ENCODE measurements at places on chromosomes 3 and 15.

DNA sequence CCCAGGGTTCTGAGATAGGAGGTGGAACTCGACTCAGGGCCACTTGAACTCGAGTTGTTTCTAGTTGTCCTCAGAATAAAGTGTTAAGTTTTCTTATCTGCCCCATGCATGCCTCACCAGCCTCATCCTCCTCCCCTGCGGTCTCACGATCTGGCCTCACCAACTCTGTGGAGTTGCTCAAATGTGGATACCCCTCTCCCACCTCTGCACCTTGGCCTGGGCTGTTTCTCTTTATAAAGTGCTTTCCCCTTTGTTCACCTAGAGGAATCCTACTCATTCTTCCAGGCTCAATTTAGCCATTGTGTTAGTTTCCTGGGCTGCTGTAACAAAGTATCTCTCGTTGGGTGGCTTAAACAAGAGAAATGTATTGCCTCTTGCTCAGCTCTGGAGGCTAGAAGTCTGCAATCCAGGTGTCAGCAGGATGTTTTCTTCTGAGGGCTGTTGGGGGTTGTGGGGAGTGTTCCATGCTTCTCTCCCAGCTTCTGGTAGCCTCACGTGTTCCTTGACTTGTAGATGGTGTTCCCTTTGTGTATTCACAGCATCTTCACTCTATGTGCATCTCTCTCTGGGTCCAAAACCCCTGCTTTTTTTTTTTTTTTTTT lies 100.7 kb downstream of the MEX3B start:
- no peak for DNase-seq

DNA sequence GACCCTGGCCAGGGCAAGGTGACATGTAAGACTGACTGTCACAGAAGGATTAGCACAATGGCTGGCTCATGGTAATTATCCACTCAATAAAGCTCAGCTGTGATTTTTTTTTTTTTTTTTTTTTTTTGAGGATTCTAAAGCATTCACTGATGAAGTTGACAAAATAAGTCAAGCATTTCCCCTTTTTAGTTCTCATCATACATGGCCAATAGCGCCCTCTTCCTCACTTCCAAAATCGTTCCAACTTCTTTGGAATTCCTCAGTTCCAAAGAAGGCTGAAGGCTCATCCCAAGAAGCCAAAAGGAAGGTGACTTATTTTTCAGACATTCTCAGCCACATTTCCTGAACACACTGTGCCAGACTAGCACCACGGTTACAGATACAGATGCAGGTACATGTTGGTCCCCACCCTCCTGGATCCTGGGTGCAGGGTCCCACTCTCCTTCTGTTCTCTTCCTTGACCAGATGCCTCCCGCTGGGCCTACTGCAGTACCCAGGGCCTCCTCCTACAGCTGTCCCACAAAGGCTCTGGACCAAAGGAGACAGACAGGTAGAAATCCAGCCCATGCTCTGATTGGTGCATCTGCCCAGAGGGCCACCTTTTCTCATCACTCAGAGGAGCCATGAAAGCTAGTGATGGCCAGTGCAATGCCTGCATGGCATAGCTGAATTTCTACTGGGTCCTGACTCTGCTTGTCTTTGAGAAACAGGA lies 202.6 kb downstream of the UACA start:
- no peak for DNase-seq

GRCh38 chr3:38376098-38376816 lies 29.7 kb downstream of the XYLB start:
- DNase-seq: no peak

GRCh38 chr3:46209746-46210470 lies 1.8 kb upstream of the CCR1 start:
- DNase-seq: no peak

DNA sequence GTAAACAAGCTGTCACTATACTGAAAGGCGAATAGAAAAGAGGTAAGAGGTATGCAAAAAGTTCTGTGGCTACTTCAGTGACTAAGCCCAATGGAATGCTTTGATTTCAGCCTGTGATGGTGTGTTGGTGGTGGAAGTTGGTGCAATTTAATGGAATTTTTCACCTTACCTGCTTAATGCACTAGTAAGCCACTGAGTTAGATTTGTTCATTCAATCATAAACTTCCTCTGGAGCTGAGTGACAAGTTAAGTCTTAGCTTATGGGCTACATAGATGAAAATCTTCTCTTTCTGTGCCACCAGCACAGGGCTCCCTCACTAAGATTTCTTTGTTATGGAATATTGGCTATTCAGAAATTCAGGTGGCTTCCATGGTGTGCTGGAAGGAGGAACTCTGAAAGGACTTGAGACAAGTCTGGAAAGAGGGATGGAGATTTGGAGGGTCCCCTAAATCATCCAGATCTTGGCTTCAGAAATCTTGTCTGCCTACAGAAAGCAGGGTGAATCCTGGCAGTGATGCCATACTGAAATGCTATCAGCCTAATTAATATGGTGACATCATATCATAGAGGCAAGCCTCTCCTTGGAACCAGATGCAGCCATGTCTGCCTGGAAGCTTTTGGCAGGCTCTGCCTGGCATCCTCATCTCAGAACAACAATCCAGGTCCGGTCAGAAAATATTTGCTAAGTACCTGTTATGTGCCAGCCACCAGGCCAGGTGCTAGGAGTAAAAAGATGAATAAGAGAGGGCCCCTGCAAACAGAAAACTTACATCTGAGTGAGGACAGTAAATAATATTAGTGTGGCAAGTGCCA lies 8.1 kb upstream of the GAP43 start:
- DNase-seq: no peak

- DNase-seq: no peak
Measured at GRCh38 chr15:63600001-63600615, 2.9 kb downstream of the FBXL22 start.

GRCh38 chr3:194856296-194856695 lies 170.6 kb downstream of the FAM43A start:
- no peak for DNase-seq

- DNase-seq: no peak
Measured at GRCh38 chr3:118842147-118842863, 192.3 kb downstream of the IGSF11 start.

- peak; percentile 52 for DNase-seq
Measured at GRCh38 chr15:29070471-29071231, 184.9 kb downstream of the APBA2 start.

DNA sequence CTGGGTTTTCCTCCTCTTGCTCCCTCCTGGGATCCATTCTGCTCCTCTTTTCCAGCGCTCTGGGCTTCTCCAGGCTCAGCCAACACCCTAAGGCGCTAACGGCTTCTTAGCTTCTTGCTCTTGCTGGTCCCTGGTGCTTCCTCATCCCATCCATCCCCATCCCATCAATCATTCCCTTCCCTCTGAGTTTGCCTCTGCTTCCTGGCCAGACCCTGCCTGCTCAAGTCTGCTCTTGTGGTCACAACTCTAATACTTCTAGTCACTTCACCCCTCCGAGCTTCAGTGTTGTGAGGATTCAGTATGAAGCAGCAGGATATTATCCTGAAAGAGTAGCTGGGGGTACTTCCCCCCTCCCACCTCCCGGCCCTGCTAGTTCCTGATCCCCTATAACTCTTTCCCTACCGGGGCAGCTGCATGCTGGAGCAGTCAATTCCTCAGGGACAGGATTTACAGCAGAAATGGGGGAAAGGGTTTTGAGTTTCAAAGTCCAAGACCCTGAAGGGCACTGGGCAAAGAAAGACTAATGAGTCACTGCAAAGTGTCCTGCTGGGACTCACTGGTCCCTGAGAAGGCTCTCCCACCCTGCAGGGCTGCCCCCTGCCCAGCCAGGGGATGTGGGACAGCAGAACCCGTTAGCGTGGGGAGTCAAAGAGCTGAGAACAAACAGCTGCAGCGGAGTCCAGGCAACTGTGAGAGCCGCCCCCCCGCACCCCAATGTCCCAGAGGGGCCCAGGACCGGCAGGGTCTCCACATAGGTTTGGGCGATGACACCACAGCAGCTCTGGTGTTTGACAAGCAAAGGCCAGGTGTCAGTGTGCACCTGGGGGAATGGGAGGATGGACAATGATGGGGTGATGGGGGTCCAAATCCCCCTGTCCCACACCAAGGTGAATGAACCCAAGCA lies 2.3 kb upstream of the SYNM start:
- DNase-seq: no peak

DNA sequence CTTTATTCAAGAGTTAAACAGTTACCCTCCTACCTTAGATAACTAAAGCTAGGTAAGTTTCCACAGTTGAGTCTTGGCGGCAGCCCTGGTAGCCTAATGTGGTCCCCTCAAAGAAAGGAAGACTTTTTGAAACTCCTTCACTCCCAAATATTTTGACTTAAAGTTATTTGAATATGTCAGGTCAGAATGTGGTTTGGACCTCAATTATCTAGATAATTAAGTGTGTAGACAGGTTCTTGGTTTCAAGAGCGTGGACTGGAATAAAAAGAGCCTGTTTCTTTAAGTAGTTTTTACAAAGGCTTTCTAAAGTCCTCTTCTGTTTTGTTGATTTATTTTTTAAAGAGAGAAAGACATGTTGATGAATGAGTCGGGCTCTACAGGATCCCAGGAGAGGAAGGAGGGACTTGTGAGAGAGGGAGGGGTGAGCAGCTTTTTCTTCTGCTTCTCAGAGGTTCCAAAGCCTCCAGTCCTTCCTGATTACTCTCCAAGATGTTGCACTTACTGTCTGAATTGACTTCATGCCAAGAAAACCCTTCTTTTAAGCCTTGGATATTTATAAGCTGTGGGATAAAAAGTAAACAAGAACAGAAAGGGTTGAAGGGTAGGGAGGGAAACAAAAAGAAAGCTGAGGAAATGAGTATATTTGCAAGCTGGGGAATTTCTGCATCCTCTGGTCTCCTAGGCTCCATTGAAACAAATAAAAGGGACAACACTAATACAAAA lies 457.4 kb downstream of the IGSF11 start:
- no peak for DNase-seq

- no peak for DNase-seq
Measured at GRCh38 chr3:75237477-75237876, 426.7 kb upstream of the FRG2C start.

GRCh38 chr3:121736112-121736511 lies 13.4 kb downstream of the GOLGB1 start:
- no peak for DNase-seq

GRCh38 chr15:100878648-100879047 lies 983 bp upstream of the ALDH1A3 start:
- no peak for DNase-seq

DNA sequence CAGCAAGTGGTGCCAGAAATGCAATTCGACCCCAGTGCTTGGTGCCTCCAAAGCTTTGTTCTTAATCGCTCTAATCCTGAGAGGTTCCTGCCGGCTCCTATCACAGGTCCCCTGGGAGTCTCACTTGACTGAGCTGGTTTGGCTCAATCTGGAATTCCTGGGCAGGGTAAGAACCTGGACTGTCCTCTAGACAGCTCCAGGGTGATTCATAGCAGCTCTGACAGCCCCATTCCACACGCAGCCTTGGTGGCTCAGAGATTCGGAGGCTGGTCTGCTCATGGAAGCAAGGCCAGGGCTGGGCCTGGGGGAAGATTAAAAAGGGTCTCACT lies 37.9 kb downstream of the MYO5C start:
- DNase-seq: no peak

- DNase-seq: no peak
Measured at GRCh38 chr3:31573036-31573779, 40.5 kb downstream of the STT3B start.

- no peak for DNase-seq
Measured at GRCh38 chr3:181210275-181210674, 220.7 kb upstream of the DNAJC19 start.

GRCh38 chr3:136330900-136331299 lies 80.8 kb downstream of the PCCB start:
- no peak for DNase-seq

- no peak for DNase-seq
Measured at GRCh38 chr3:178170698-178171535, 365.3 kb upstream of the KCNMB2 start.

GRCh38 chr3:143064777-143065176 lies 54.8 kb upstream of the CHST2 start:
- DNase-seq: no peak

DNA sequence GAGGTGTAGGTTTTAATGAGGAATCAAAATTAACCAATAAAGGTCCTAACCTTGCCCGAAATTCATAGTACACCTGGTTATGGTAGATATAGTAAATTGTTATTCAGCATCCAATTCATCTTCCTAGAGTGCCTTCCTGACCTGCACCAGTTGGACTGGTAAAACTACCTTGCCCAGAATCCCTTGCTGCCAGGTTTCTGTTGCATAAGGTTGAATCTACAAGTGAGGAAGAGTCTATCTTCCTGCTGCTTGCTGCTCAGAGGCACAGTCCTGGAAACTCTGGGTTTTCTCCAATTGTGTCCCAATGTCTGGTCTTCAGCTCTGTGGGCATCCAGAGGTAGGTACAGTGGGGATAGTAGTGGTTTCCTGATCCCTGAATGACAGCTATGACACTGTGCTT lies 17.3 kb downstream of the CCDC54 start:
- no peak for DNase-seq

DNA sequence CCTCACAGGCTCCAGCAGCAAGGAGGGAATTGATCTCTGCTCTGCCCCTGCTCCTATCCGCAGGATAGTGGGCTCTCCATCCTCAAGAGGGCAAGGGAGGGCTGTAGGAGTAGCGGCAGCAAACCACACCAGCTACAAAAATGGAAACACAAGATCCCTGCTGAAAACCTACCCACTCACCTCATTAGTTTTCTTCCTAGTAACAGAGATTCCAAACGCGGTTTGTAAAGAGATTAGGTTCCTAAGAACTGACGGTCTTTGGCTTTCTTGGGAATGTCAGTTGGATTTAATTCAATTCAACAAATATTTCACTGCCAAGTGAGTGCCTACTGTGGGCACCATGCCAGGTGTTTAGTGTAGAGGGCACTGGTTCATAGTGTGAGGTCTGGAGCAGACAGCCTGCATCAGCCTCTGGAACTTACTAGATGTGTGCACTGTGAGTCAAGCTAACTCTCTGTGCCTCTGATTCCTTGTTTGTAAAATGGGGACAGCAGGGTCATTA lies 84.7 kb downstream of the MRPL46 start:
- DNase-seq: no peak

DNA sequence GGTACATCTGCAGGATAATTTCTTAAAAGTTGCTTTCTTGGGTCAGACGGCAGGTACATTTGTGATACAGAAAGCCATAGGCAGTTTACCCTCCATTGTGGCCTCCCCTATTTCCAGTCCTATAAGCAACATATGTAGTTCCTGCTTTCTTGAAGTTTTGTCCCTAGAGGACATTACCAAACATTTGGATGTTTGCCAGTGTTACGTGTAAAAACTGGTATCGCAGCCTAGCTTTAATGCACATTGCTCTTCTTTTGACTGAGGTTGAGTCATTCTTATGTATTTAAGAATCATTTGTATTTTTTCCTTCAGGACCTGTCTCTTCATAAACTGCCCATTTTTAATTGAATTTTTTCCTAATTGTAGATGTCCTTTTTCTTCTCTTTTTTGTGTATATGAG lies 114.3 kb downstream of the DIPK2A start:
- DNase-seq: no peak

GRCh38 chr15:80436511-80437307 lies 32.5 kb downstream of the ARNT2 start:
- no peak for DNase-seq

Data from substantia nigra (tissue), 51 donors.